ENCODE measurements at places on chromosomes 4 and X.

DNA sequence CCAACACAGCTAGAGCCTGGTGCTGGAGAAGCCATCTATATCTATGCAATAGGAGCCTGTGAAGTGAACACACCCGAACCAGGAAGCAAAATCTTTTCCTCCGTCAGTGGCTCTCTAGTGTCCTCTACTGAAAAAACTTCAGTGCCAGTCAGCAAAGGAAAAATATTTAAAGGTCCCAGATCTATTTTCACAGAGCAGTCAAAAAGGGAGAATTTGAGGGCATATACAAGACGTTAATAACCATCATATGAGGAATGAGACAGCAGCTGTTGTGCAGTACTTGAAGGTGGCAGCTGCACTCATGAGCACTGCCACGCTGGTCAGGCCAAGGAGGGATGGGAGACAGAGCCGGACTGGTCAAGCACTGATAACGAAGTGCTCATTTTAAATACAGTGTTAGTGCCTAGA, 14.4 kb downstream of the MCUB start:
- no peak for DNase-seq

- no peak for DNase-seq
Observed at GRCh38 chr4:187417721-187418120, 577.9 kb upstream of the ZFP42 start.

DNA sequence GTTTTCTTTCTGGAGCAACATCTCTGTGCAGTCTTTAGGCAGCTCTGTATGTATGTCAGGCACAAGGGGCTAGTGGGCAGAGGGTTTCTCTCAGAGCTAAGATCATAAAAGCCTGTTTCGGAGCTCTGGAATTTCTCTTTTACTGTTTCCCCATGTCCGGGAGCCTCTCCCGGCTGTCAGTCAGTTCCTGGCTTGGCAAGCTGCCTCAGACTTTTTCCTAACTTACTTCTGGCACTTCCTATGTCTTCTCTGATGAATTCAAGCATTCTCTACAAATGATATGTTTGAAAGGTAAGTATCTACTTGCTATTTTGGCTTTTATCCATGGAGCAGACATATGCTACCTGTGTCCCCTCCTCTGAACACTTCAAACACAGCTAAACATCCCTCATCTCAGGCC, 129.3 kb upstream of the PGRMC2 start:
- DNase-seq = no peak

- no peak for DNase-seq
Observed at GRCh38 chrX:24774650-24775049, 80.9 kb downstream of the POLA1 start.

GRCh38 chr4:156977435-156978160, 6.0 kb upstream of the PDGFC start:
- DNase-seq = no peak

DNA sequence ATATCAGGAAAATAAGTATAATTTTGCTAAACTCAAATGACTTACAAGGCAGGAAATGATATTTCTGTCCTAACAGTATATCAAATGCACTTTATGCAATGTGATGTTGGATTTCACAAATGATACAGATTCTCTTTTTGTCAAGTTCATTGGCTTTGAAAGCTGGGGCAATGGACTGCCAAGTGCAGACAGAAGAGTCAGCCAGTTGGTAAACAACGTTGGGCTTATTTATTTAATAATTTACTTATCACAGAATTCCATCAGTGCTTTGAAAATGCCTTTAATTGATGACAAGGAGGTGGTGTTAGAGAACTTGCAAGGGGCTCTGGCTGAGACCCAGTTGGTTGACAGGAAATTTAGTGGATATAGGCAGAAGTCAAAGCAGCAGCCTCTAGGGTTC, 79.9 kb upstream of the ADGRG2 start:
- DNase-seq = no peak

DNA sequence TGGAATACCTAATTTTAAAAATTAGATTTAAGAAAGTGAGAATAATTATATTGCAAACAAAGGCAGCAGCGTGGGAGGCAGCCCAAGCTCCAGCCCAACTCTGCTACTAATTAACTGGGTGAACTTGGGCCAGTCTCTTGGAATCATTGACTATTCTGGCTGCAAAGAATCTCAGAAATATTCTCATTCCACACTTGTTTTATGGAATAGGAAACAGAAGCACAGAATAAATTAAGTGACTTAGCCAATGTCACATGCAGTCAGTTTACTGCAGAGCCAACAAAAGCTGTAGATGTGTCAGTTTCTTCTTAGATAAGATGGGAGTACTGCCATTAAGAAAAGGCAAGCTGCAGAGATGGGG, 132.6 kb upstream of the FAM9B start:
- no peak for DNase-seq
